T-helper 2 cell treated with Interferon-gamma antibody and Interleukin-4, amounts not matched to agents 5 μg/mL and 100 μg/mL, for 36 hours (primary cell): ENCODE measurements at places on chromosomes 3 and 15.

DNA sequence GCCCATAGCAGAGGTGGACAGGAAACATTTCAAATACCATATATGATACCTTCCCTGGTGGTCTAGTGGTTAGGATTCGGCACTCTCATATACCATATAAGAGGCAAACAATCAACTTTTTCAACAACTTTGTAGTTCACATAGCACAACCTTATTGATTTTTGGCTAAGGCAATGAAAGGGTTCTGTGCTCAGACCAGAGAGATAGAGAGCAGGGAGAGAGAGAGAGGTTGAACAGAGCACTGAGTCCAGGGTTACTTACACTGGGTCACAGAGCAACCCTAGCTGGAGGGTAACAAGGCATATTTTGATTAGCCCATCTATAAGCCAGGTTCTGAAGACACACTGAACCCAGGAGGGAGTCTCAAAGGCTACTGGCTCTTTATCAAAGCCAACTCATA lies 83.8 kb downstream of the PLCH1 start:
- DNase-seq = no peak

- DNase-seq = no peak
Measured at GRCh38 chr15:62850791-62851291, 191.7 kb upstream of the TPM1 start.

GRCh38 chr3:134625885-134626741 lies 24.7 kb downstream of the KY start:
- no peak for DNase-seq

GRCh38 chr3:124969963-124970722 lies 35.6 kb upstream of the MUC13 start:
- no peak for DNase-seq

DNA sequence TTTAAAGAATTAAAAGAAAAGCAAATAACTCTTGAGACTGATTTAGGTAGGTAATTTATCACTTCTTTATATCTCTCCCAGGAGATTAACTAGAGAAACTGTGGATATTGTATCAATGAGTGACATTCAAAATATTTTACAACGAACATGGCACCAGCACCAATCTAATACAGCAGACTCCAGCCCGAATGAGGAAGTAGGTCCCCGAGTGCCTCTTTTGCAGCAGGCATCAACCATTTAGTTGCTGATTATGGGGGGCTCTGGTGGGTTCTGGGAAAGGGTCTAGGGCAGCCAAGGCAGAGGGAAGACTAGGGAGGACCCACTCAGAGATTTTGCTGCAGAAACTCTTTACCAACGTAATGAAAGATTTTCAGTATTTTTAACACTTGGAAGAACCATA lies 31.7 kb upstream of the TTC14 start:
- DNase-seq = no peak

DNA sequence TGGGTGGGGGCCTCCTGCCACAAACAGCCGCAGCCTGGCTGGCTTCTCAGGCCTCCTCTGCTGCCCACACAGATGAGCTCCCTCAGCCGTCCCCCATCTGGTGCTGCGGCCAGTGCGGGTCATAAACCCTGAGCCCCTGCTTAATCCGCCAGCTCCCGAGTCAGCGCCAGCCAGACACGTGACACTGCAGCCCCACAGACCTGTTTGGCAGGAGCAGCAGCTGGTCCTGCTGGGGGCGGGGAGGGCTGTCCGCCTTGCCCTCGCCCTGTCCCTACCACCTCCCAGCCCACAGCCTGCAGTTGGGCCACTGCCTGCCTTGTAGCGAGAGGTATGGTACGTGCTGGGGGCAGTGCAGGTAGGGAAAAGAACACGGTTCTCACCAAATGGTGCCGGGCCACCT lies 86.2 kb downstream of the IQSEC1 start:
- no peak for DNase-seq

- no peak for DNase-seq
Measured at GRCh38 chr3:42988097-42988496, 9.0 kb downstream of the GASK1A start.

GRCh38 chr3:142394921-142395622 lies 52.8 kb downstream of the XRN1 start:
- DNase-seq = no peak

DNA sequence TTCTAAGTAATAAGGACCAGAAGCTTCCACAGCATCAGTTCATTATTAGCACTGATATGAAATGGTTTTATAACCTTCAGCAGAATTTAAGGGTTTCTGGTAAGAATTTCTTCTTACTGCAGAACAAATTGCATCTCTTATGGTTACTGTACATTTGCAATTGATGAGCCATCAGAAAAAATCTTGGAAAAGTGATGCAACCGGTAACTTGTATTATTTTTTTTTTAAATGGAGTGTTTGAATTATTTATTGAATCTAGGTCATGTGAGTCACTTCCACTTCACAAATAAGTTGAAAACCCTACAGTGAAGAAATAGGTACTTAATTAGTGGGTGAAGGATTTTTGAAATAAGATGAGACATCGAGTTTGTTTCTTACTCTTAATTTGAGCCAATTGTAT lies 786.0 kb downstream of the TUSC7 start:
- no peak for DNase-seq
